GM06990 (cell line): ENCODE measurements at places on chromosomes 16 and 17.

GRCh38 chr16:27756206-27756970 lies 206.4 kb downstream of the KATNIP start:
- no peak for DNase-seq

- DNase-seq = no peak
These were observed 5.8 kb upstream of the HBZ start for GRCh38 chr16:146646-147045.

DNA sequence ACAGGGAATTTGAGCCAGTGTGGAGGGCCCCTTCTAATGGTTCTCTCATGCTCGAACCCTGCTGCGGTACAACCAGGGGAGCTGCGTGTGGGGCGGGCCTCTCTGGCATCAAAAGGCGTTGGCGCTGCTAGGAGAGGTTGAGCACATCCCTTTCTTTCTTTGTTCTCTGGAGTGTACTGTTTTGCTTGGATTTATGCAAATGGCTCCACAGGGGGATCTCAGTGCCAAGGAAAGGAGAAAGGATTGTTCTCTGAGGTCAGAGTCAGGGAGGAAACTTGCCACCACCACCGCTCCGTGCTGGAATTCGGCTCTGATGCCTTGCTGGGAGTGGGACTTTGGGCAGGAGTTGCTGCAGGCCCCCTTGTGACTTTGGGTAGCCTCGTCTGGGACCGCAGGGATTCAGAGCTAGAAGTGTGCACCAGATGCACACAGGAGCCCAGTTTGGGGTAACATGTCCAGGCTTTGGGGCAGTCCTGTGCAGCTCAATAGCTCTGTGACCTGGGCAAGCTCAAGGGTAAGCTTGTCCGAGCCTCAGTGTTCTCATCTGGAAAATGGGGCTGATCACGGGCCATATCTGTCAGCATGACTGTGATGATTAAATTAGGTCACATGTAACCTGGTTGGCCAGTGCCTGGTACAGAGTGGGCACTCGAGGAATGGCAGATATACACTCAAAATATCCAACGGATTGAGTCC lies 353.0 kb upstream of the EEF2KMT start:
- DNase-seq = no peak

DNA sequence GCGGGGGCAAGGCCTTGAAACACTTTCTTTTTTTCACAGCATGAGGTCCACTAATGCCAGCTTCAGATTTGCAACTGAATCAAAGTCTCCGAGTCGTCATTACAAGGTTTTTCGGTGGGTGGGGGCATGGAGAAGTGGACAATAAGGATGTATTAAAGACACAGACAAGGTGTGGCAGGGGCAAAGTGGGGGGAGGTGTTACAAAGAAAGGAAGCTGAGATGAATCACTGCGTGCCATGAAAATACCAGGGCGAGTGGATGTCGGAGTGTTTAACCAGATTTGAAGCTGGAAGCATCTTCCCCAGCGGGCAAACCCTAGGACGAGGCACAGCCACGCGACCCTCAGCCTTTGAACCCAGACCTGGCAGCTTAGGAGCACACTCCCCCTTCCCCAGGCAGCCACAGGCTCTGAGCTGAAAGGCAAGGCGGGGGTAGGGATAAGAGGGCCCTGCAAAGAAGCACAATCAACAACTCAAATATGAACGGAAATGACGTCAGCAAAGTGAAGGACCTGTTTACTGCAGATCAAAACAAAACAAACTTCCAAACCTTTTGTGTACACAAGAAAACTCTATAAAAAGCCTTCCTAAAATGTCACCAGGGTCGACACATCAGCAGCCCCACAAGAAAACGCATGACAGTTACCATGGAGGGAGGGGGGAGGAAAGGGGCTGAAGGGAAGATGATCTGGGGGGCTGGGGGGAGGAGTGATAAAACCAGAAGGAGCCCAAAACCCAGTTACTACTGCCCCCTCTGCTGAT lies 5.6 kb upstream of the ZFHX3 start:
- no peak for DNase-seq

- no peak for DNase-seq
These were observed 36.2 kb upstream of the RCVRN start for GRCh38 chr17:9941305-9941704.

DNA sequence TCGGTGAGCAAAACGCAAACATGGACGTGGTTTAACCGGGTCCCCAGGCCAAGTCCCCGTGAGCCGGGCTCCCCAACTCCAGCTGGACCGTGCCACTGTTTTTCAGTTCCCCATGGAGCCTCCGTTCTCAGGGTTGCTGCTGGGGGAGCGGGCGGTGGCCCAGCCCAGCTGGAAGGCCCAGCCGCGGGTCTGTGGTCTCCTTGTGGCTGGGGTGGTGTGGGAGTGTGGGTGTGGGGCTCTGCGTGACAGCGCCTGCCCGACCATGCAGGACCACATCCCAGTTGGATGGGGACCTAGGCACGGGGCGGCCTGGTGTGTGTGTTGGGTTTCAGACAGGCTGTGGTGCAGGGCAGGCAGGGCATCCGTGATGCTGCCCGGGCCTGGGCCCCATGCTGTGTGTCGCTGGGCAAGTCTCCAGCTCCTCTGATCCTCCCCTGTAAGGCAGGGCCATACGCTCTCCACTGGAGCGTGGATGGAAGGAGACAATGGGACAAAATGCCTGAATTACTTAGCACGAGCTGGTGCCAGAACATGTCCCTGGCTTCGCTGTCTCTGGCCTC lies 40.3 kb downstream of the COX4I1 start:
- no peak for DNase-seq

GRCh38 chr17:10088444-10088843 lies 110.0 kb downstream of the GAS7 start:
- no peak for DNase-seq

GRCh38 chr17:81193470-81194224 lies 27.6 kb upstream of the AATK start:
- DNase-seq = no peak

- peak; percentile 57 for DNase-seq
These were observed 68.3 kb upstream of the BCAR1 start for GRCh38 chr16:75319513-75320411.

GRCh38 chr16:66188917-66189725 lies 177.4 kb upstream of the CDH5 start:
- DNase-seq = no peak

GRCh38 chr17:81491761-81492160 lies 20.8 kb downstream of the ACTG1 start:
- no peak for DNase-seq

- DNase-seq = no peak
These were observed 466 bp downstream of the NEUROD2 start for GRCh38 chr17:39607057-39607850.

GRCh38 chr17:71521724-71522123 lies 599.1 kb upstream of the SOX9 start:
- DNase-seq = no peak

DNA sequence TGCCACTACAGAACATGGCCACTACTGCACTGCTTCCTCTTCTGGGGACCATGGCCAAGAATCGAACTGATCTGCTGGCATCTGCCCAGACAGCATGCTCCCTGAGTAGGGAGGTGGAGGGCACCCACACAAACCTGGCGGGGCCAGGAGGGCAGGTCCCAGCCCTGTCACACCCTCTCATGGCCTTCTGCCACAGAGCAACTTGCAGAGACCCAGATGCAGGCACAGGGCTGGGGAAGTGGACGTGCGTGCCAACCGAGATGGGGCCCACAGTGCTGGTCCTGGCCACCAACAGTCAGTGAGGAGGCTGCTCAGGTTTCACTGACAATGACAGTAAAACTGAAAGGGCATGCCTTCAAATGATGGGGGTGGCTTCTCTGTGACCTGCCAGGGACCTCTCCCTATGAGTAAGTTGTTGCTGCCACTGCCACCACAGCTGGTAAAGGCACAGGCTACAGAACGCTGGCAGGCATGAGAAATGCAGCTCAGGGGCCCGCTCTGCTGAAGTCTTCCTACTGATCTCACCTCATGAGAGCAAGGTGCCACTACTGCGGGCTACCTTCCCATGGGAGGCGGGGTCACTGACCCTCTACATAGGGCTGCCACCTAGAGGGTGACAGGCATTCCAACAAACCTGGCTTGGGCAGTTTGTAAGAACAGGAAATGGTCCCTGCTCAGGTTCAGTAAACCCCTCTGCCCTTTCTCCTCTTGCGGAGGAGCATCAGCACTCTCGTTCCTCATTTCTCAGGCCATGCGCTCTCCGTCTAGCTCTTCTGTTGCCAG lies 15.5 kb downstream of the HIC1 start:
- DNase-seq = peak; percentile 87

- no peak for DNase-seq
These were observed 268.5 kb downstream of the CBLN1 start for GRCh38 chr16:49012961-49013726.
